ENCODE measurements at places on chromosomes 6 and 20. TPM values are rescaled to one million over a fixed set of nuclear protein-coding genes. Genes with fewer than 3 reads are reported as not detected.

Gene KCNQ5
- total RNA-seq, result 1.5 TPM

Gene ID4
- not detected for total RNA-seq

Gene C6orf15
- total RNA-seq, result not detected

Gene RGS17
- total RNA-seq, result not detected

Gene HSPA12B
- not detected for total RNA-seq

GRCh38 chr6:8218861-8219260 lies 116.5 kb upstream of the EEF1E1 start:
- H3K27ac ChIP-seq, result no peak overlapping the region
- DNase-seq, result no peak

DNA sequence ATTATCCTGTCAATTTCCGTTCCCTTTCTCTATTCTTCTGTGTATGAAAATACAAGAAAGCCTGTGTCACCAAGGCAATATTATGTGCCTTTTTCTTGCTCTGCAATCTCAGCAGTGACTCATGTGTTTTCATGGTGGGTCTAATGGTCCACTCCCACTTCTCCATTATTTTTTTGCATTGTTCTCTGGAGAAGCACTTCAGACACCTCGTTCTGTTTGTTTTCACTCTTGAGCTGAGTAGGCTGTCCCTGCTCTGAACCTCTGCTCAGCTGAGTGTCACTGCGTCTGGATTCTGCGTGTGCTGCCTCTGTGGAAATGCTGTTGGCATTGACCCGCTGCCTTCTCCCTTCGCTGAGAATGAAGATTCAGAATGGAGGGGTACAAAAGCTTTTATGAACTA lies 230.6 kb downstream of the TMEM242 start:
- no peak overlapping the region for H3K27ac ChIP-seq
- peaks cover 32% of the 10 kb centered on the region for H3K4me1 ChIP-seq
- no peaks in the 10 kb centered on the region for H3K27me3 ChIP-seq
- no peak for DNase-seq
- H3K4me3 ChIP-seq, result no peak overlapping the region

DNA sequence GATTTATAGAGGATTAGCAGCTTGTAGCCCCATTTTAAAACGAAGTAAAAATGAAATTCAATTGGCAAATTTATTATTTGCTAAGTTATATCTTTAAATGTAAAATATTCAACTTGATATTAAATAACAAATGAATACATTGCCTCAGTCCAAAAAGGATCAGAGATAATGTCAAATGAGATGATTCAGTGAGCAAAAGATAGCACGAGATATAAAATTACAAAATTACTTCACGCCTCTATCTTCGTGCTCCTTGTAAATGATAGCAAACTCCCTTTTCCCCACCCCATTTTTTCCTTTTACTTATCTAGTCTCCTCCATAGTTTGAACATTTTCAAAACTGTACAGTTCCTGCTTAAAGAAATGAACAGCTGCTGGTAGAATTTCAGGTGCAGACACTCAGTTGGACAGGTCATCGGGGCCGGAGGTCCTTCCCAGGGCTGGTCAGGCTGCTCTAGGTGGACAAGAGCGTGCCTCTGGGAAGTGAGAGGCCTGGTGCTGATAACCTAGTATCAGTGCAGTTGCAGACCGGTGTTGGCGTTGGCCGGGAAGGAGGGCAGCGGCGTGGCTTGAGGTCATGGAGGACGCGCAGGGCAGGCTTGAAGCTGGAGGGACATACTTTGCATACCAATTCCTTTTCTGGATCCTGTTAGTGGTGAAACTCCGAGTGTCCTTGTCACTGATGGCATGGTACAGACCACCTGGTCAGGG lies 83.9 kb downstream of the CDC5L start:
- H3K27me3 ChIP-seq, result peaks cover 4% of the 10 kb centered on the region
- peak overlapping the region; percentile 75 for H3K27ac ChIP-seq

DNA sequence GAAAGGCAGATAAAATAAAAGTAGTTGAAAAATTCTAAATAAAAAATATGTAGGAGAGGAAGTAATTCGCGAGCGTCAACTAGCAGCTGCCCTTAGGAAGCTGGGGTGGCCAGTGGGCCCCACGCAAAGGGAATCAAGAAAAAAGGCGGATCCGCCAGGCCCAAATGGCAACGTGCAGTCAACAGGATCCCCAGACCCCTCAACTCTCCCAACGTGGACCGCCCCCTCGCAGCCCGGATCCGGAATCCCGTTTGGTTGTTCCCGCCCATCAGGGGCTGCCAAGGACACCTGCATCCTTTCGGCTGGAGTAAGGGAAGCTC lies 296 bp downstream of the DZANK1 start:
- H3K4me1 ChIP-seq, result peaks cover 13% of the 10 kb centered on the region
- H3K4me3 ChIP-seq, result peak overlapping the region; percentile 98
- no peak for DNase-seq
- H3K36me3 ChIP-seq, result peaks cover 2% of the 10 kb centered on the region
- H3K27me3 ChIP-seq, result no peaks in the 10 kb centered on the region
- H3K27ac ChIP-seq, result peak overlapping the region; percentile 99

- no peak overlapping the region for H3K4me3 ChIP-seq
- no peaks in the 10 kb centered on the region for H3K27me3 ChIP-seq
- DNase-seq, result no peak
These were observed 286.6 kb downstream of the TENT5A start for GRCh38 chr6:81465859-81466258.

DNA sequence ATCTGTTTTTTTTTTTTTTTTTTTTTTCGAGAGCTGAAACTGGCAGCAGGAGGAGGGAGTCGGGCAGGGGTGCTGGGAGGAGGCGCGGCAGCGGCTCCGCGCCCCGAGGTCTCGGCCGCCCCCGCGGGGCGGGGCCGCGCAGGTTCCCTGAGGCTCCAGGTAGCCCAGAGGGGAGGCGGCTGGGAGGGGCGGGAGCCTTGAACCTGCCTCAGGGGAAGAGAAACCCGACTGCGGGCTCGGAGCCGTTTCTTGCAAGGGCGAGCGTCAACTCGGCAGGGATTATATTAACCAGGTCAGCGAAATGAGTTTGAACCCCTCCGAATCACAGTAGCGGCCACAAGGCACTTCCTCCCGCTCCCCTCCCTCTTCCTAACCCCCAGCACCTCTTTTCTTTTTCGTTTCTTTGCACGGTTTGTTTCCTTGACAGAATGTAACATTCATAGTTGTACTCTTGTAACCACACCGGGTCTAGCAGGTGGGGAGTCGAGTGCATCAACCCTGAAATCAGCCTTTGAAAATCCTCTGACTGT lies 2.0 kb downstream of the MYB start:
- H3K36me3 ChIP-seq, result peaks cover 3% of the 10 kb centered on the region
- H3K27ac ChIP-seq, result peak overlapping the region; percentile 67
- peaks cover 21% of the 10 kb centered on the region for H3K4me1 ChIP-seq

DNA sequence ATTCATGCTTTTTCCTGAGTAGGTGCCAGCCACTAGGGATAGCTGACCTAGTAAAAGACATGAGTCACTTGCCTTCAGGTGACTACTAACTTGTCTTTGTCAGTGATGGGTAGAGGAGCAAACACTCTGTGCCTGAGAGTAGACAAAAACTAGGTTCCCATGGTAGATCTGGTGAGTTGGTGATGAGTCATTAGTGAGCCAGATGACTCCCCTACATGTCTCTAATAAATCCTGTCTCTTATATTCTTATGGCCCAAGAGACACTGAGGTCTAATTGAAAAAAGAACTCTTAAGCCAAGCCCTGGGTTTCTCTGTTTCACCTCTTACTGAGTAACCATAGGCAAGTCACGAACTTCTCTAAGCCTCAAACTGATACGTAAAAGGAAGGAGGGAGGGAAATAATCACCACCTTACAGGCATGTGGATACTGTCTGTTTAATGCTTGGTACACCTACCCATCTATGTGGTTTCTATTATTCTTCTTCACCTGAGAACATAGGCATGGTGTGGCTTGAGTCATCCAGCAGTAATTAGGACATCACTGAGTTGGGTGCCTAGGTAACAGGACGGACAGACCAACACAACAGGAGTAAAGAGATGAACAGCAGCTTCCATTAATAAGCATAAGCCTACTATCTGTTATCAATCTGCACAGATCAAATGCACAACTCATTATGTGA lies 20.3 kb downstream of the TTPAL start:
- H3K27ac ChIP-seq, result peak overlapping the region; percentile 88
- peaks cover 20% of the 10 kb centered on the region for H3K4me1 ChIP-seq
- H3K36me3 ChIP-seq, result peaks cover 14% of the 10 kb centered on the region
- no peak for DNase-seq
- no peaks in the 10 kb centered on the region for H3K27me3 ChIP-seq
- H3K4me3 ChIP-seq, result no peak overlapping the region

GRCh38 chr20:62952373-62952967 lies at the start of gene SLC17A9:
Gene SLC17A9 (plus strand): TSS chr20:62952709. CDS start chr20:62952831, 122 bp downstream.
- H3K36me3 ChIP-seq, result no peaks in the 10 kb centered on the region
- H3K27me3 ChIP-seq, result no peaks in the 10 kb centered on the region
- peak within 1 kb of the TSS; percentile 89 for H3K4me3 ChIP-seq
- peaks cover 15% of the 10 kb centered on the region for H3K4me1 ChIP-seq
- peak; percentile 44 for DNase-seq
